Coronary artery (tissue), 2 donors: ENCODE measurements at places on chromosomes 13 and 19.

DNA sequence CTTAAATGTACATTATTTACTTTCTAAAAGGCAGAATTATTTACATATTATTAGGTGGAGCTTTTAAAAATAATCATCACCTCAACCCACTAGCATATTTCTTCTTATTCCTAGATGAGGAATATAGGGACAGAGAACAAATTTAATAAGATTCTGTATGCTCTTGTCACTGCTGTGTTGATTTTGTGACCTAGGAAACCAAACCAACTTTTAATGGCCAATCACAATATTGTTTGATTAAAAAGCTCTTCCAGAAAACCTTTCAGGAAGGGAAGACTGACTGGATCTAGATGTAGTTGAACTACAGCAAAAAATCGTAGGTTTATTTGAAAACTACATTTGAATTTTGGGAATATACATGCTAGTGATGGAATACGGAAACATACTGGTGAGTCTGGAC, 91.8 kb upstream of the RAP2A start:
- DNase-seq = no peak

DNA sequence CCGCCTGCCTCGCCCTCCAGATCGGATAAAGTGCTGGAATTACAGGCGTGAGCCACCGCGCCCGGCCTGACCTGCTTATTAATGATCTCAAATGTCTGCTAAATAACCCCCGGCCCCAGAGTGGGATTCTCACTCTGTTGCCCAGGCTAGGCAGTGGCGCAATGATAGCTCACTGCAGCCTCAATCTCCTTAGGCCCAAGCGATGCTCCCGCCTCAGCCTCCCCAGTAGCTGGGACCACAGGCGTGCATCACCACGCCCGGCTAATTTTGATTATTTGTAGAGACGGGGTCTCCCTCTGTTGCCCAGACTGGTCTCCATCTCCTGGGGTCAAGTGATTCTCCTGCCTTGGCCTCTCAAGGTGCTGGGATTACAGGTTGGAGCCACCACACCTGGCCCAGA, 626 bp upstream of the ATP5F1D start:
- DNase-seq = no peak

DNA sequence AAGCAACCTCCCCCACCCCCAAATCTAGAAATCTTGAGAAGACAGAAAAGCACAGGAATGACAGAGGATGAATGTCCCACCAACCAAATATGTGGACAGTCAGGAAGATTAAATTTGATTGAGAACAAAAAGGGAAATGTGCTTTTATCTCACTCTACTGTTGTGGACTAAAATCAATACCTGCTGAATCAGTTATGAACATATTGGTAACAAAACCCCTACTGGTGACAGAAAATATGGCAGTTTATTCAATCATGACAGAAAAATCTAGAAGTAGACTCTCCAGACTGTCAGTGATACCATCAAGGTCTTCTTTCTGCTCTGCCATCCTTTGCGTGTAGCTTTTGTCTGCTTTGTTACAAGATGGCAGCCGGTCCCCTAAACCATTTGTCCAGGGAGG, 35.2 kb downstream of the FAM216B start:
- DNase-seq = no peak

DNA sequence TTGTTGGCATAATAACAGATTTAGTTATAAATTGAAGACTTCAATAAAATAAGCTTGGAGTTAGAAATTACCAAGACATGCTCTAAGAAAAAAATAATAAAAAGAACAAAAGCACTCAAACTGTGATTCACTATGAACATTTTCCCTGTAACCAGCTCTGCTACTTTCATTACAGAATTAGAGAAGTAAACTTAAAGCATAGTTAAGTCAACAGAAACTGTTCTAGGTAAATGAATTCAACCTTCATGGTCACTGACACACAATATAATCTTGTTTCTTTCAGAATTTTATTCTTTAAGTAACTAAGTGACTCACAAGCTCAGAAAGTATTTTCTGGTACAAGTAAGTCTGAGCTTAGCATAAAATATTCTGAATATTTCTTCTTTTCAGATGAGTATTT, 136.3 kb downstream of the KLF5 start:
- DNase-seq = no peak

DNA sequence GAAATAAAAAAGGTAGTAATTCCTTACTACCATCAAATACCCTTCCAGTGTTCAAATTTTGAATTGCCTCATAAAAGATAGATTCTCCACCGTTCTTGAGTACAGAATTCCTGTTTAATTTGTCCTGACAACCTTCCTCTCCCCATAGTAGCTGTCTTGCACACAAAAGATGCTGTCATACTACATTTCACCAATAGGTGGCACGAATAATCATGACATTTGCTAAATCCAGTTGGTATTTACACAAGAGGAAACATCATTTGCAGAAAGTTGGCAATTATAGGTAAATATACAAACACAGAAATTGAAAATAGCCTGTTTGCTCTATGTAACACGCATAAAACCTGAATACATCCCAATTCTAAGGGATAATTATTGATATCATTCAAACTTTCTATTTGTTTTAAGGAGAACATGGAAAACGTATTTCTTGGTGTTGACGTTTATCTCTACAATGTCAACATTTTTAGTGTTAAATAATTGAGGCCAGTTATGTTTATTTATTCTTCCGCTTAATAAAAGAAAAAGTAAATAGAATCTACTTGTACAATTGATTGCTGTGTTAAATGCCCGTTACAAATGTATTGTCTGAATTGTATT, 58.3 kb upstream of the CLDN10 start:
- no peak for DNase-seq

- DNase-seq = no peak
These were observed 214.7 kb downstream of the VWA8 start for GRCh38 chr13:41746259-41746658.

- DNase-seq = peak; percentile 88
These were observed 188.5 kb downstream of the FOXO1 start for GRCh38 chr13:40477623-40478608.

DNA sequence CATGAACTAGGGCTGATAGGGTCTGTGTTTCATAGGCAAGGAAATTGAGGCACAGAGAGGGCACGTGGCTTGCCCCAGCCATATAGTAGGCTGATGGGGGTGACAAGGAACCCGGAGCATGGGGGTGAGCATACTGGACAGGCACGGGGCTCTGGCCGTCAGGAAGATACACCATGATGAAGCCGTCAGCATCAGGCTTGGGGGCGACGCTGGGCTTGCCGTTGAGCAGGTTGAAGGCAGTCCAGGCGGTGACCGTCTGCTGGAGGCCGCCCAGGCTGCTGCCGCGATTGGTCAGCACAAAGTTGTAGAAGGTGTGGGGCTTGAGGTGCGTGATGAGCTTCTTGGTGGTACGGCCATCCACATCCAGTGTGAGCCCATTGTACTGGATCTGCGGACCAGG, 119.7 kb downstream of the PTPRS start:
- DNase-seq = no peak

DNA sequence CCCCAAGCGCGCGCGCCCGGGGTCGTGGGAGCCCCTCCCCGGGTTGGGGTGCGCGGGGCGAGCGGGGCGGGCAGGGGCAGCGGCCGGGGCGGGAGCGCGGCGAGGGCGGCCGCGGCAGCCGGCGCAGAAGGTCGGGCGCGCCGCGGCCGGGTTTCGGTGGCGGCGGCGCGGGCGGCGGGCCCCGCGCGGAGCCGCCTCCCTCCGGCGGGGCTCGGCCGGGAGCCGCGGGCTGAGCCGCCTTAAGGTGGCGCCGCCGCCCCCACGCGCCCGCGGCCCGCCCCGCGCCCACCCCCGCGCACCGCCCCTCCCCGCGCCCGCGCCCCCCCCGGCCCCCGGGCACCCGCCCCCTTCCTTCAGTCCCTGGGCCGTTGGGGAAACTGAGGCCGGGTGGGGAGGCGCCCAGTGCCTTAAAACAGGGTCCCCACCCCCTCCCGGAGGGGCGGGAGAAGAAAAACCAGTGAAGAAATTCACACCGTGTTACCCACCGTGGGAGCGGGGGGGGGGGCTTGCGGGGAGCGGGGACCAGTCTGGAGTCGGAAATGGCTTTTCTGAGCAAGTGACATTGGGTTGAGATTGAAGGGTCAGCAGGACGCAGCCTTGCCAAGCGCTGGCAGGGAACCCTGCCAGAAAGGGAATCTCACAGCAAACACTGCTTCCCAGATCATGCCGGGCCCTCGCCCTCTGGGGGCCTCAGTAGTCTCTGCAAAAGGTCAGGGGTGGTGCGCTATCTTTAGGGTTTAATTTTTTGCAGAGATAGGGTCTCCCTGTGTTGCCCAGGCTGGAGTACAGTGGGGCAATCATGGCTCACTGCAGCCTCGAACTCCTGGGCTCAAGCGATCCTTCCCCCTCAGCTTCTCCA, at the start of gene TLE2:
Gene TLE2 (minus strand): TSS at position 216 of the 859 bp plus-strand sequence. CDS start 376 bp downstream, outside the sequence.
- no peak for DNase-seq

DNA sequence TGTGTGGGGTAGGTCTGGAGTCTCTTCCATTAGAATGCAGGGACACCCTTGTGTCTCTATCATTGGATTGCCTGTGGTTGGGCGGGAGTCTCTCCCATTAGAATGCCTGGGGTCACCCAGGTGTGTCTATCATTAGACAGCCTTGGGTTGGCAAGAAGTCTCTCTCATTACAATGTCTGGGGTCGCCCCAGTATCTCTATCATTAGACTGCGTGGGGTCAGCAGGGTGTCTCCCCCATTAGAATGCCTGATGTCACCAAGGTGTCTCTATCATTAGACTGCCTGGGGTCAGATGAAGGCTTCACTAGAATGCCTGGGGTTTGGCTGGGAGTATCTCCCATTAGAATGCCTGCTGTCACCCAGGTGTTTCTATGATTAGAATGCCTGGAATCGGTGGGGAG, 1539.0 kb downstream of the UQCRFS1 start:
- peak; percentile 9 for DNase-seq

GRCh38 chr19:35449359-35450043, 1.4 kb downstream of the FFAR2 start:
- no peak for DNase-seq

GRCh38 chr19:14059093-14059480, 2.8 kb downstream of the PALM3 start:
- no peak for DNase-seq

- no peak for DNase-seq
These were observed 108.4 kb downstream of the DLEU7 start for GRCh38 chr13:50735071-50735470.

- DNase-seq = no peak
These were observed 669.2 kb downstream of the DIAPH3 start for GRCh38 chr13:59494560-59494970.

DNA sequence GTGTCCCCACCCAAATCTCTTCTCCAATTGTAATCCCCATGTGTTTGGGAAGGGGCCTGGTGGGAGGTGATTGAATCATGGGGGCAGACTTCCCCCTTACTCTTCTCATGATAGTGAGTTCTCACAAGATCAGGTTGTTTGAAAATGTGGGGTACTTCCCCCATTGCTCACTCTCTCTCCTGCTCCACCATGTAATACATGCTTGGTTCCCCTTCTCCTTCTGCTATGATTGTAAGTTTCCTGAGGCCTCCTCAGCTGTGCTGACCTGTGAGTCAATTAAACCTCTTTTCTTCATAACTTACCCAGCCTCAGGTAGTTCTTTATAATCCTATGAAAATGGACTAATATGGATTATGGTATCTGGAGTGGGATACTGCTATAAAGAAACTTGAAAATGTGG, 24.1 kb downstream of the ING1 start:
- DNase-seq = no peak

DNA sequence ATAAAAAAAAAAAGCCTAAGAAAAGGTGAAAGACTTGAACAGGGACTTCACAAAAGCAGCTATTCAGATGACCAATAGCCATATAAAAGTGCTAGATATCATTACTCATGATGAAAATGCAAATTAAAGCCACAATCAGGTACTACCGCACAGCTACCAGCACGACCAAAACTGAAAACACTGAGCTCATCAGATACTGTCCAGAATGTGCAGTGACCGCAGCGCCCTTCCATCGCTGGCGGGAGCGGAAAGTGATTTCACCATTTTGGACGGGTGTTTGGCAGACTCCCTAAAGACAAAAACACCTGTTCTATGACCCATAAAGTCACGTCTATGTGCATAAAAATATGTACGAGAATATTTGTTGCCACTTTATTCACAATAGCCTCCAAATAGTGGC, 60.7 kb downstream of the SLC6A16 start:
- no peak for DNase-seq

DNA sequence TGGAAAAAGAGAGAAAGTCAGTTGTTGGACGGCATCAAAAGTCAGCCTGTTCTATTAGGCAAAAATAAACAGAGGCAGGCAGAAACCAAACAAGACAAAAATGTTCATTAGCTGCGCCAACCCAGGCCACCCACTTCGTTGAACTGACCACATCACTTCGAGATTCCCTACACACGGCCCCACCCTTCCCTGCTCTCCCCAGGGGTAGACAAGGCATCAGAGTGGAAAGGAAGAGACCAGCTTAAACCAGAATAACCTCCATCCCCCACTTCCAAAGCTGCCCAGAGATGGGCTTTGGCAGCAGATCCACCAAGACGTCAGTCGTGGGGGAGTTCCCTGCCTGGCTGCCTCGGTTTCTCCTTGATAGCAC, 204.6 kb upstream of the TSHZ3 start:
- DNase-seq = no peak

DNA sequence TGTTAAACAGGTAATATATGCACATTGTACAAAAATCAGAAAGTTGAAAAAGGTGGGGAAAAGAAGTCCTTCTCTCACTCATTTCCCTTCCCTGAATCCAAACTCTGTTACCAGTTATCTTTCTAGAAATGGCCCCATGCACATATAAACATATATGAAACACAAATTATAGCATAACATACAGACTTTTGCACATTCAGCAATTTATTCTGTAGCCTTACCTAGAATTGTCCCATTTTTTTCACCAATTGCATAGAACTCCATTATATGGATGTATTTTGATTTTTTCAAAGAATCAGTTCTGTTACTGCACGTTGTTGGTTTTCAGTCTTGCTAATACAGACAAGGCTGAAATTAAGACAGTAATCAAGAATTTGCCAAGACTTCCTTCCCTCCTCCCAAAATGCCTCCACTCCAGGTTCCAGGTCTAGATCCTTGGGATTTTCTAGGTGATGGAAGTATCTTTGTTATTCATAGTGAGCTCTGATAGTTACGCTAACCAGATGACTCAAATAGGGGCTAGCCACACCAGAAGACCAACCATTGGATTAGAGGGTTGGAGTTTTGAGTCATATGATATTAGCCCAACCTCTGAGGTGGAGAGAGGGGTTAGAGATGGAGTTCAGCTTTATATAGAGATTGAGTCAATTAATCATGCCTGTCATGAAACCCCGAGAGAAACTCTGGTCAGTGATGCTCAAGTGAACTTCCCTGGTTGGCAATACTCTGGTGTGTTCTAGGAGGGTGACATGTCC, 30.7 kb downstream of the GPR180 start:
- DNase-seq = no peak

DNA sequence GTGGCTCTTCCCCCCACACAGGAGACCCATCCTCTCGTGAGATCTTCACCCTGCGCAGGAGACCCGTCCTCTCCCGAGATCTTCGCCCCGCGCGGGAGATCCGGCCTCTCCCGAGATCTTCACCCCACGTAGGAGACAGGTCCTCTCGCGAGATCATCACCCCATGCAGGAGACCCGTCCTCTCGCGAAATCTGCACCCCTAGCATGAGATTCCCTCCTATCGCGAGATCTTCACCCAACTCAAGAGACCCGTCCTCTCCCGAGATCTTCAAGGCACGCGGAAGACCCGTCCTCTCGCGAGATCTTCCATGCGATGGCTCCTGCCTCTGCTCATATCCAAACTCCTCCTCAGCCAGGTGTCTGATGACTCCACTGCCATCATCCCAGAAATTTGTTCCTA, 24.3 kb downstream of the LAIR2 start:
- DNase-seq = no peak

- DNase-seq = no peak
These were observed 368 bp downstream of the KCNC3 start for GRCh38 chr19:50328873-50329145.

- no peak for DNase-seq
These were observed 21.7 kb upstream of the RNF17 start for GRCh38 chr13:24742294-24742693.
